ENCODE measurements at places on chromosomes 4 and X.

DNA sequence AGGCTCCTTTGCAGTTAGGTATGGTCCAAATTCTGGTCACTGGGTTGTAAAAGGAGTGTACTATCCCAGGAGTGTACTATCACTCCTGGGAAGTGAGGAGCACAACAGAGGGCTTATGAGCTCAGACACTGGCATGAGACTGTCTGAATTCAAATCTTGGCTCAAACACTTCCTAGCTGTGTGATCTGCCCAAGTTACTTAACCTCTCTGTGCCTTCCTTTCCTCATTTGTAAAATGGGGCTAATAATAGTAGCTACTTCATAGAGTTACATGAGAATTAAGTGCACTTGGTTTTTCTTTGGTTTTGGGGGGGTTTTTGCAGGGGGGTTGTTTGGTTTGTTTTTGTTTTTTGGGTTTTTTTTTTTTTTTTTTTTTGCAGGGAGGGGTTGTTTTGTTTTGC, 152.0 kb downstream of the BCOR start:
- DNase-seq: no peak

DNA sequence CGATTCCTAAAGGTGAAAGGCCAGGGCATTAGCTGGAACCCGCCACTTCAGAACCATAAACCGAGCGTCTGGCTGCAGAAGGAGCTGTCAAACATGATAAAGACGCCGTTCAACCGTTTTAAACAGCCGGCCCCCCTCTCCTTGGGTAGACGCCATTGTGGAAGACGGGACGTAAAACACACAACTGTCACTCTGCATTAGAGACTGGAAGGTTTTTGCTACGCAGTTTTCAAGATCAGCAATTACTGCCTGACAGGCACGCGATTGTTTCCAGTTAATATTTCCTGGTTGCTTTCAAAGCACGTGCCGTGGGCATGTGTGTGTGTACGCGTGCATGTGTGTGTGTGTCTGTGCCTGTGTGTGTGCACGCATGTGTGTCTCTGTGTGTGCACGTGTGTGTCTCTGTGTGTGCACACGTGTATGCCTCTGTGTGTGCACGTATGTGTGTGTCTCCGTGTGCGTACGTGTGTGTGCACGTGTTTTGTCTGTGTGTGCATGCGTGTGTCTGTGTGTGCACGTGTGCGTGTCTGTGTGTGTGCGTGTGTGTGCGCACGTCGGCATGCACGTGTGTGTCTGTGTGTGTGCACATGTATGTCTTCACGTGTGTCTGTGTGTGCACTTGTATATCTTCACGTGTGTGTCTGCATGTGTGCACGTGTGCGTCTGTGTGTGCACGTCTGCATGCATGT, 48.8 kb downstream of the SHOX start:
- no peak for DNase-seq

DNA sequence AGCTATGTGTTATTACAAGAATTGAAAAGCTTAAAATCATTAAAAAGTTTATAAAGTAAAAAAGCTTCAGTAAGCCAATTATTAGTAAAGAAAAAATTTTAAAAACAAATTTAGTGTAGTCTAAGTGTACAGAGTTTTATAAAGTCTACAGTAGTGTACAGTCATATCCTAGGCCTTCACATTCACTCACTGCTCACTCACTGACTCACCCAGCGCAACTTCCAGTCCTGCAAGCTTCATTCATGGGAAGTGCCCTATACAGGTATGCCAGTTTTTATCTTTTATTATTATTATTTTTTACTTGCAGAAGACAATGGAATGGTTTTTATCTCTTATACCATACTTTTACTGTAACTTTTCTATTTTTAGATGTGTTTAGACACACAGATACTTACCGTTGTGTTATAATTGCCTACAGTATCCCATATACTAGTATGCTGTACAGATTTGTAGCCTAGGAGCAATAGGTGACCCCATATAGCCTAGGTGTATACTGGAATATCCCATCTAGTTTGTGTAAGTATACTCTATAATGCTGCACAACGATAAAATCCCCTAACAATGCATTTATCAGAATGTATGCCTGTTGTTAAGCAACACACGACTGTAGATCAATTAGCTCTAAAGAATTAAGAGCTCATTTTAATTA, 230.7 kb downstream of the DCLK2 start:
- DNase-seq: no peak

DNA sequence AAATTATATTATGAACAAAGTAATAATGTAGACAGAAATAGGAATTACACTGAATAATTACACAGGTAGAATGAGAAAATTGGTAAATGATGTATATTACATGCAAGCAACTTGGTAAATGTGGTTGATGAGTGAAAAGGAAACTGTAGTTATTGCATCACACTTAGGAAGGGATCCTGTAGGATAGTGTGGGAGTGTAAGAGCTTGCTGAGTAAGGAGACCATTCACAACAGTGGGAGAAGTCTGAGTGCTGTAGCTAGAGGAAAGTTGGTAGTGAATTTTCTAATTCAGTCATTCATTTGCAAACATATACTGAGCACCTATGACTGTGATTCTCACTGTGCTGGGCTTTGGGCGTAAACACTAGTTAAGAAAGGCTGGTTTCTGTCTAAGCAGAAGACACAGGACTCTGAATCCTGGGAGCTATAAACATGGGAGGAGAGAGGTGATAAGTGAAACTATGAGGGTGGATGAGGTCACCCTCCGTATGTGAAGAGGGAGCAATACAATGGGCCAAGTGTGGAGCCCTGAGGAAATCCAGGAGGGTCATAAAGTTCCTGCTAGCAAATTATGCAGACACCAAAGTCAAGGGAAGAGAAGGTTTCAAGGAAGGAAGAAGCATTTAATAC, 14.2 kb upstream of the CPE start:
- peak; percentile 35 for DNase-seq

GRCh38 chrX:133053861-133054598, 42.9 kb downstream of the USP26 start:
- DNase-seq: no peak

GRCh38 chrX:106249706-106250379, 81.7 kb downstream of the PWWP3B start:
- no peak for DNase-seq

GRCh38 chrX:109812236-109812635, 79.2 kb upstream of the ACSL4 start:
- DNase-seq: no peak

DNA sequence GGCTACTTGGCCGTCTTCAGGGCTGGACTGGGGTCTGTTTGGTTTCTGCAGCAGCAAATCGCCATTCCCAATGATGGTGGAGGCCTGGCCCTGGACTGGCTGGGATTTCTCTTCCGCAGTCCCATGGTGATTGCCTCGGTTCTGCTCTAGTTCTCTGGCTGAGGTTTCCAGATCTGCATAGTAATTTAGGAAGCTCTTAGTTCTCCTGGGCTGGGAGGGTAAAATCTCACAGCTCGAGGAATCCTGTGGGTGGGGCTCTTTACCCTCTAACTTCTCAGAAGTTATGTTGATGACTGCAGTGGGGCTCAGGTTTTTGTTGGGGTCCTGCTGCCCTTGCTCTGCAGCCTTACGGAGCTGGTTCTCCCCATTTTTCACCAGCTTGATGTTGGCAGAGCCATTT, 200.6 kb downstream of the APBB2 start:
- DNase-seq: no peak

GRCh38 chrX:75603833-75604232, 81.0 kb upstream of the ZDHHC15 start:
- DNase-seq: peak; percentile 53

DNA sequence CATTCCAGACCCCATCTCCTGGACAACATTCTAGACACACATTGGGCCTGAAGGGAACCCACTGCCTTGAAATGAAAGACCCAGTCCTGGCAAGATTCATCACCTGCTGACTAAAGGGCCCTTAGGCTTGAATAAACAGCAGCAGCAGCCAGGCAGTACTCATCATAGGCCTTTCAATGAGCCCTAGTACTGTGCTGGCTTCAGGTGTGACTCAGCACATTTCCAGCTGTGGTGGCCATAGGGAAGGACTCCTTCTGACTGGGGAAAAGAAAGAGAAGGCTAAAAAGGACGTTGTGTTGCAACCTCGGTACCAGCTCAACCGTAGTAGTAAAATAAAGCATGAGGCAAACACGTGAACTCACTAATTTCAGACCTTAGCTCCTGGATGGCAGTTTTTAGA, 344.0 kb downstream of the ACTRT1 start:
- peak; percentile 60 for DNase-seq

GRCh38 chrX:78331708-78332107, 4.3 kb upstream of the CYSLTR1 start:
- DNase-seq: no peak

- no peak for DNase-seq
Measured at GRCh38 chr4:19945979-19946380, 305.7 kb upstream of the SLIT2 start.

- no peak for DNase-seq
Measured at GRCh38 chrX:78357342-78358055, 30.1 kb upstream of the CYSLTR1 start.

GRCh38 chrX:110846071-110846470, 50.5 kb upstream of the CHRDL1 start:
- DNase-seq: no peak

DNA sequence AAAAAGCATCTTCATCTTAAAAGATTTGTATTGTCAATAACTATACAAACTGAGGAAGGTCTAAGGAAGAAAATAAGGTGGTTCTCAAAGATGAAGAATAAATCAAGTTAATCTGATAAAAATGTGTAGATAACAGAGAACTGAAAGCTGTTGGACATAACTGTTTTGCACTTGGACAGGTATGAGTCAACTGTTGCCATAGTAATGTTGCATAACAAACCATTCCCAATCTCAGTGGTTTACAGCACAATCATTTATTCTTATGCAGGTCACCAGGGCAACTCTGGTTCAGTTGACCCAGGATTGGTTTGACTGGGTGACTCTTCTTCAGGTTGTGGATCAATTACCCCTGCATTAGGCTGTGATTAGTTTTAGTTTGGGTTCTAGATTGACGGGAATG, 2197.7 kb downstream of the ARAP2 start:
- DNase-seq: peak; percentile 42

DNA sequence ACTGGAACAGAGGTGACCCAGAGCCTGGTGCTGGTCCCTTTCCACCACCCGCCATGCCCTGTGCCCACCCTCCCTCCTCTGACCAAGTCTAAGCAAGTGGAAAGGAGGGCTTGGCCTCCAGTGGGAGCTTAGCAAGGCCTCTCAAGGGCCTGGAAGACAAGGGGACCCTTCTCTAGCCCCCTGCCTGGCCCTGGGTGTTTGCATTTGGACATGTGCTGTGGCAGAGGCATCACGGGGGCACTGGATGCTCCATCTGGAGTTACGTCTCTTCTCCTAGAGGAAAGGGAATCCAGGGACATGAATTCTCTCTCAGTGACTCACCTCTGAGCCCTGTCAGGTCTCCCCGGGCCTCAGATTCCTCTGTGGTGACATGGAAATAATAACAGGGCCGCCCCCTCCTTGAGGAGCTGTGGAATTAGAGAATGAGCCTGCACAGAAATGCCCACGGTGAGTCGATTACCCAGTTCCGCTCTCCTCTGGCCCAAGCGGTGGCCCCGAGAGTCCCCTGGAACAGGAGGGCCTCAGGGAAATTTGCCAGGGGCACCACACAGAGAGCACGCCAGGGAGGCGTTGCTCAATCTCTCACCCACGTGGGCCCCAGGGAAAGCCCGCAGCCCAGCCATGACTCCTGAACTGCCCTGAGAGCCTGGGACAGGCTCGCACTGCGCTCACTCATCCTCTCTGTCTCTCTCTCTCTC, 189.6 kb downstream of the BCOR start:
- no peak for DNase-seq

- peak; percentile 23 for DNase-seq
Measured at GRCh38 chrX:24465532-24465865, 413 bp downstream of the PDK3 start.

DNA sequence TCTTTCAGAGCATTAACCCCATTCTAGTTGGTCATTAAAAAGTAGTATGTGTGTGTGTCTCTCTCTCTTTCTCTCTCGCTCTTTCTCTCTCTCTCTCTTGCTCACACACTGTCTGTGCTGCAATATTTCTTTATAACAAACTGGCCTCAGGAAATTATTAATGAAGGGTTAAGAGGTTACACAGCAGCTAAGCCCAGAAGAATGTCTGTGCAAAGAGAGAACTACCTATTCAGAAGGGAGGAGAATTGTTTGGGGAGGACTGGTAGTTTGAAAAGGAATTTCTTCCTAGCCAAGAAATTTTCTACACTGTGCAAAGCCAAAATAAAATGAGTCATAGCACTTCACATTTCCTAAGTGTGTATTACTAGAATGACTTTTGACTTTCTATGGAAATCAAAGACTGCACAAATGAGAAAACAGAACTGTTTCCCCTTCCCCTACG, 22.2 kb downstream of the PDGFC start:
- DNase-seq: peak; percentile 46

DNA sequence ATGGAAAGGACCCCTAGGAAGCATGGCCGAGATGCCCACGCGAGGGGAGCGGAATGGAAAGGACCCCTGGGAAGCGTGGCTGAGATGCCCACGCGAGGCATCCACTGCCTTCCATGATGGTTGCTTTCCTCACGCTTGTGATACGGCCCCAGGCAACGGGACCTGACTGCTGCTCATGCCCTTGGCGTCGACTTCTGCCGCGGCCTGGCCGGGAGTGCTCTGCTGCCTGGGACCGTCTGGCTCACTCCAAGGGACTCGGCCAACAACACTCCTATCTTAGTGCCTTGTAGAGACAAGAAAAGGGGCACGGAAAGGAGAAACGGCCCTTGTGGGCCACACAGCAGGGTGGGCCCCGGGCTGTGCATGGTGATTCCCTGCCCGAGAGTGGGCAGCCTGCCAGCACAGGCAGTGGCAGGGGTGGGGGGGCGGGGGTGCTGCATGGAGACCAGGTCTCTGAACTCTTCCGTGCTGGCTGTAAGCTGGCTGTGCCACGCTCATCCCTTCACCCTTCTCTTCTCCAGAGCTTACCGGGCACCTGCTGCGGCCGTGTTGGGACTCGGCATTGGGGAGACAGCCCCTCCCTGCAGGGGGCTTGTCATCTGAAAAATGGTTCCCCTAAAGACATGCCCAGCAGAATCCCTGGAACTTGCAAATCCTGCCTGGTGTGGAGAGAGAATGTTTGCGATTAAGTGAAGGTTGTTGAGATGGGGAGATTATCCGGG, 38.6 kb upstream of the HMX1 start:
- DNase-seq: no peak

DNA sequence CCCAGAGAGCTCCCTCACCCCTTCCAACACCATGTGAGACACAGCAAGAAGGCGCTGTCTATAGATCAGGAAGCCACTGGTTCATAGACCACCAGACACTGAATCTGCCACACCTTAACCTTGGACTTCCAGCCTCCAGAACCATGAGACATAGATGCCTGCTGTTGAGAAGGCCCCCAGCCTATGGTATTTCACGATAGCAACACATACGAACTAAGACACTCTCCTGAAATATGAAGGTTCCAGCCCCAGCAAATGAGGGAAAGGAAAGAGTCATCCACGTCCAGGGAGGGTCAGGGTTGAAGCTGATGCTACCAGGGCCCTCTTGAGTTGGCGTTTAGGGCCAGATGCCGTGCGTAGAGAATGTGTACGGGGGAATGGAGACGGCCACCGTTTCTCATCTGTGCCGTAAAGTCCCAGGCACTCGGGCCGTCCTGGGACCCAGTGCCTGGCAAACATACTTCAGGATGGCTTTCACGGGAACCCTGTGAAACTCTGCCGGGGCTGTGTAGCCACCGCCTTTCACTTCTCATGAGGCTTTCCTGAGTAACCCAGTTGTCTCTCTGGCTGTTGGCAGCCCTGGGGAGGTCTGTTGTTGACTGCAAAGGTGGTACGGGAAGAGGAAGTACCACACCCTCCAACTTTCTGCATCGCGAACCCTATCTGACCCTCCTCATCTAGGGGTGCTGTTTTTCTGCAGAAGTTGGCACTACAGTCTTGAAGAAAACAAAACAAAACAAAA, 17.7 kb upstream of the P2RY8 start:
- DNase-seq: no peak

GRCh38 chrX:9326369-9326768, 138.5 kb upstream of the TBL1X start:
- DNase-seq: no peak

GRCh38 chr4:20839957-20840356, 139.7 kb downstream of the PACRGL start:
- no peak for DNase-seq
